ENCODE measurements at places on chromosomes 11 and 22.

- DNase-seq: no peak
These were observed 23.9 kb downstream of the TSPAN32 start for GRCh38 chr11:2325719-2326118.

- peak; percentile 39 for DNase-seq
These were observed 2.0 kb downstream of the PRDM10 start for GRCh38 chr11:130000552-130001176.

DNA sequence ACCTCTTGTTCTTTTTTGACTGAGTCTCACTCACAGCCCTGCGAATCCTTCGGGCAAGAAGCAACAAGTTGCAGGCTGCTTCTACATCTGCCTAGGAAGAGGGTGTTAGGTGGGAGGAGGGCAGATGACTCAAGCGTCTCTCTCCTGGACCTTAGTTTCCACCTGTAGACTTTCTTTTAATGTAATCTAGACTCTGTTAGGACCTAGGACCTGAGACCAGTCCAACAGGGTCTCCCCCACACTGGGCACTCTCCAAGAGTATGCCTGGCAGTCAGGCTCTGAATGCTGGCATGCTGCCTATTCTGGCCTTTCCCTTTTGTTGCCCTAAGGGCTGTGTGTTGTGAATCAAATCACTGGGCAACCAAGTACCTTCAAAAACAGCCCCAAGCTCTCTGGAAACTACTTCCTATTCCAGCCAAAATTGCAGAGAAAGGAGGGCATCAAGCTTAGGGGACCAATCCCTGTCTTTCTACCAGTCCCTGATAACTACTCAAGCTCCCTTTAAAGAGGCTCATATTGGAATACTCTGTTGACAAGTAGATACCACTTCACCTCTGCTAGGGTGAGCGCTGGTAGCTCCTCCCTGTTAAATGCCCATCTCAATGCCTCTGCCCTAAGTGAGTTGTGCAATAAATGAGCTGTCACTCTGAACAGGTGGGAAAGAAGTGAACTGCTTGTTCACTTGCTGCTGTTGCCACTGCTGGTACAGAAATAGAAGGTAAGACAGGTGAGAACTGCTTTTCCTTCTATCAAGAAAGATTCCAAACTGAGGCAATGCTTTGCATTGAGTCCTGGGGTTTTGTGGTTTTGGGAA, at the start of gene BBOX1:
Gene BBOX1 (plus strand): TSS at position 514 of the 814 bp plus-strand sequence. CDS start 14,616 bp downstream, outside the sequence.
- DNase-seq: no peak

- DNase-seq: no peak
These were observed 958.7 kb upstream of the FAT3 start for GRCh38 chr11:91265946-91266345.

DNA sequence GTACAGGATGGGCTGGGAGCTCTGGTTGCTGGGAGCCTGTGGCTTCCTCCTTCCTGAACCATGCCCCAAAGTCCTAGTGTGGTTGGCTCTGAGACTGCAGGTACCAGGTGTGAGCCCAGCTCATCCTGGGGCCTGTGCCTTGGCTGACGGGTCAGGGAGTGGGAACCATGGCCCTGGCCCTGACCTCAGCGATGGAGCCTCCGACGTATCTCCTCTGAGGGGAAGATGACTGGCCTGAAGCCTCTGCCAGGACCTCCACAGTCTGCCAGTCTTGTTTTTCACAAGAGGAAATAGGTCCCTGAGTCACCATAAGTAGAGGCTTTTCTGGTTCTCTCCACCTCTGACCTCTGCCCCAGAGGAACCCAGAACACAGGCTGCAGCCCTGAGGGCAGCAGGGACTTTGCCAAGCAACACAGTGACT, 3.4 kb downstream of the RCE1 start:
- DNase-seq: no peak

DNA sequence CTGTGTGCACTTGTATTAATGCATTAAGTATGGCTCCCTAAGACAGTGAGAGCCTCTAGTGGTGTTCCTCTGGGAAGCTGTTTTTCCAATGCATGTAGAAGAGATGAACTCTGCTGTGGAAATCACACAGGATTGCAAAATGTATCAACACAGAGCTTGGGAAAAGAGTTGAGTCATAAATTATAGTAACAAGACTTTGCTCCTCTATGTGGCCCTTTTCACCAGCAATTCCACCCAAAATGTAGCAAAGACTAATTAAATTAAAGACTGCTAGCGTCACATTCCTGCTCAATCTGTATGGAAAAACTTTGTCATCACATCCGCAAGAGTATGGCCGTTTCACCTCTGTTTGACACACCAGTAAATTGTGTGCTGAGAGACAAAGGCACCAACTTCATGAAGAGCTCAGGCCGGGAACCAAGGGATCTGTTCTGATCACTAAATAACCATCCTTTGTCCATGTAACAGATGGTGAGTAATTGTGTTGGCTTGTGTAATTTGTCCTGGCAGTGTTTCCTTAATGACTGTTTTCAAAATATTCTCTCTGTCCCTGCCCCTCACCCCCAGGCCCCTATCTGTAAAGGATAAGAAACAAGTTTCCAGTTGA, 209.2 kb upstream of the SORL1-AS1 start:
- DNase-seq: no peak

DNA sequence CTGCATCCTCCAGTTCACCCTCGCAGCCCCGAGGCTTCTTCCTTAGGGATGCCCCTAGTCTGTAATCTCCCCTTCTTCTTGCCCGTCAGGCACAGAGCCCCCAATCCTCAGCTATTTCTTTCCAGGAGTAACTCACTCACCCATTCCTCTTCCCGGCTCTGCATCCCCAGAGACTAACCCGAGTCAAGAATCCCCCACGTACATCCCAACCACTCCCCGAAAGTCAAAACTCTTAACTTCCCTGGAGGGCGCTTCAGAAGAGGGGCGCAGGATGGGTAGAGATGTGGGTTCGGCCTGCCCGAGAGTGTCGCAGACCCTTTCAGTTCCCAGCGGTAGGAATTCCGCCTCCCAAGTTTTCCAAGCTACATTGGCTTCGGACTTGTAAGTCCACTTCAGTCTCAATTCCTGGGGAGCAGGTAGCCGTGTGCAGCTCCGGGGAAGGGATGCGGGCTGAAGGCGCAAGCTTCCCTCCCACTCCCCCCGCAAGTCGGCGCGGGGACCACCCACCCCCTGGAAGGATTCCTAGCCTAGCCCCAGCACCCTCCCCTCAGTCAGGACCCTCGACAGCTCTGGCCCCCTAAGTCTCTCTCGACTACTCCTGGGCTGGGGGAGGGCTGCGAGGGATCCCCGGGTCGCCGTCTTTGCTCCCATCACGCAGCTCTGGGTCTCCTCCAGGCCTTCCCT, 871 bp downstream of the BDNF start:
- DNase-seq: no peak

DNA sequence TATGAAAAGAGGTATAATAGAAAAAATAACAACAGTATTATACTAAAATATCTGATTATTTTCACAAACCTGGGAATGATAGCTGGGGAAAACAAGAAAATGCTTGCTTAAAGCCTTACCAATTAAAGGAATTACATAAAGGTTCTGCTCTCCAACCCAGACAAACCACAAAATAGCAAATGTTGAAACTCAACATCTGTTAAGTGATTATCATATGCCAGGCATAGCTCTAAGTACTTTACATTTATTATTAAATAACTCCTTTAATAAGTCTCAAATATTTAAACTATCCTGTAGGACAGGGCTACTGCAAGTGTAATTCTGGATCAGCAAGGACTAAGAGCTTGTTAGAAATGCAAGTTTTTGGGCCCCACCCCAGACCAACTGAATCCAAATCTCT, 20.1 kb downstream of the OR10A6 start:
- DNase-seq: no peak

DNA sequence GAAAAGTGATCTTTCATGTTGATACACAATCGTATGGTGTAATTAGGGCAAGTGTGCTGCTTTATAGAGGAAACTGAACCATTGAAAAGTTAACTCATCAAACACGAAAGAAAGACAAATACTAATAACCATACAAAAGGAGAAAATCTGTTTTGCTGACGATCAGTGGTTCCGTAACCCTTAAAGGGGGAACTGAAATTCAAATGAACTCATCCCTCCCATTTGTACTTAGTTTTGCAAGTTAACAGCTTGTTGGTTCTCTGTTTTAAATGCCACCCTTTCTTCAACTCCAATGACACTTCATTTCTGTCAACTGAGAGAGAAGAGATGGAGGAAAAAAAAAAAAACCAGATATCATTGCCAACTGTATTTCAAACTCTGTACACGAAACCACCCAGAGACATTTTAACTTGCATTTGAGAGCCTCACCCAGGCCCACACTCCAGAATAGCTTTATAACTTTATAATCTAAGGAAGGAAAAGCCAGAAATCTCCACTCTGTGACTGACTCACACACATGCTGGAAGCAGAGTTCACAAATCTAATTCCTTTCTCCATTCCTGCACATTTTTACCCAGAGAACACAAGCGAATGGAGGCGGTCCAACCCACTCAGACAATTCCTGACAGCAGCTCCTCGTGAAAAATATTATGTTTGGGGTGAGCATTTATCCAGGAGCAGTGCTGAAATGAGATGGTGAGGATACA, 17.4 kb upstream of the CSNK2A3 start:
- no peak for DNase-seq

DNA sequence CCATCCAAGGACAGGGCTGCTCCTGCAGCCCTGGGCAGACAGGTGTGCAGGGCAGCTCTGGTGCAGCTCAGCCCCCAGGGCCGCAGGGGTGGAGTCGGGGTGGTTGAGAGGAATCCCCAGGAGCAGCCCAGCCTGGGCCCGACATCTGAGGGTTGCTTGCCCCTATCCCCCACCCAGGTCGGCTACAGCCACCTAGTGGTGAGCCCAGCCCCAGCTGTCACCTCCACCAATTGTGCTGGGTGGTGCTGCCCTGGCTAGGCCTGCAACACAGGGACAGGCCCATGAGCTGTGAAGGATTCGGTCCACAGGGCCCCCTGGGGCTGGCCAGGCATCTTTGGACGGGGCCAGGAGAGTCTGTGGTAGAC, 29.6 kb downstream of the RTN4R start:
- DNase-seq: peak; percentile 32

DNA sequence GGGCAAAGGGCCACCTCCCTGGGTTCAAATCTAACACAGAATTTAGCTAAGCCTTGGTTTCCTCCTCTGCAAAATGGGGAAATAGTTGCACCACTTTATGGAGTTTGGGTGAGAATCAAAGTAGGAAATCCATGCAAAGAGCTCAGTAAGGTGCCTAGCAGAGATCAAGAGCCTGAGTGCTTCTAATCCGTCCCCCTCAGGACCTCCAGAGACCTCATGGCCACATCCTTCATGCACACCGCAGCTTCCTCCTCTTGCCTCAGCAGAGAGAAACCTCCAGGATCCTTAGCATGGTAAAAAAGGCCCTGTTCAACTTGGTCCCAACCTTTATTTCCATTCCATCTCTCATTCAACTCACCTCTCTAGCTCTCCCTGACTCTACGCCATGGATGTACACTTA, 37.8 kb upstream of the NAV2 start:
- DNase-seq: no peak

DNA sequence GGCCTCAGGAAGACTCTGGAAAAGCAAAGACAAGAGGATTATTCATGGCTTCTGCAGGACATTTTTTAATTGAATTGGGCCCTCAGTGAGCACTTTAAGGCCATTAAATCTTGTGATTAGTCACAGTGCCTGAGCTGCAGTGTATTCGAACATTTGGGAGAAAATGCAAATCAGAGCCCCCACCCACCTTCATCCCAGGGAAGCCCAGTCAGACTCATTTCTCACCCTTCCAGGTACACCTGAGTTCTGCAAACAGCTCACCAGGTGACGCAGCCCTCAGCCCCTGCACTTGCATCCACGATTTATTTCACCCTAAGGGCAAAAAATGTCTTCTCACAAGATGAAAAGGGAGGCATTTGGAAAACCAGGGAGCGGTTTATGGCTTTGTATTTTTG, 128.7 kb downstream of the MPPED1 start:
- no peak for DNase-seq
